ENCODE measurements at places on chromosomes 6 and 20. TPM values are rescaled to one million over a fixed set of nuclear protein-coding genes. Genes with fewer than 3 reads are reported as not detected.

GRCh38 chr6:81900616-81901015 lies 148.1 kb upstream of the TENT5A start:
- DNase-seq = no peak

GRCh38 chr6:161583584-161583983 lies 309.7 kb upstream of the AGPAT4 start:
- DNase-seq = no peak

DNA sequence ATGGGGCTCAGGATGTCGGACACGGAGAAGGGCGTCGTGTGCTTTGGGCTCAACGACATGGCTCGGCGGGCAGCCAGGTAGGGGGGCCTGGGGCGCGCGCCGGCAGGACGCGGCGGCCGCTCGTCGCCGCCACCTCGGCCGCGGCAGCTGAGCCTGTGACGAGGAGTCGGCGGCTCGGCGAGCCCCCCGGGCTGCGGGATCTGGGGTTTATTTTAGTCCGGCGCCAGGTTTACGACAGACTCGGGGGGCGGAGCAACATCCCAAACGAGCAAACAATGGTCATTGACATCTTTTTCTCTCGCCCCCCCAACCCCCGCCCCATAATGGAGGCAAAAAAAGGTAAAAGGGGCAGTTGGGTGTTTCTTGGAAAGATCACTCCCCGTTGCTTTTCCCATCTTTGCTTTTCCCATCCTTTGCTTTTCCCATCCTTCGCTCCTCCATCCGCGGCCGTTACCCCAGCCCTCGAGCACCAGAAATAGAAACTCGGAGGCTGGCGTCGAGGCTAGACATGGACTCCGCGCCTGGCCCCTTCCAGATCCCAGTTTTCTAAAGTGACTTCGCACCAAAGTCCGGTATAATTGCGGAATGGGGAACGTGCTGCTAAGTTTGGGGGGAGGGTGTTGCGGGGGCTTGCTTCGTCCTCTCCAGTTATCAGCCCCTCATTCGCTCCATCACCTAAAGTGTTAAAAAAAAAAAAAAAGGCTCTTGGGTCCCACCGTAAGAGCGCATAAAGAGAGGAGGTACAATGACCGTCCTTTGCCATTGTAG lies at the start of gene NKX2-4:
TSS of gene NKX2-4 (minus strand) at position 186 of the 768 bp plus-strand sequence. CDS start at position 59, 127 bp downstream.
- no peak for DNase-seq

GRCh38 chr6:130129762-130130246 lies 92.9 kb downstream of the SAMD3 start:
- no peak for DNase-seq

DNA sequence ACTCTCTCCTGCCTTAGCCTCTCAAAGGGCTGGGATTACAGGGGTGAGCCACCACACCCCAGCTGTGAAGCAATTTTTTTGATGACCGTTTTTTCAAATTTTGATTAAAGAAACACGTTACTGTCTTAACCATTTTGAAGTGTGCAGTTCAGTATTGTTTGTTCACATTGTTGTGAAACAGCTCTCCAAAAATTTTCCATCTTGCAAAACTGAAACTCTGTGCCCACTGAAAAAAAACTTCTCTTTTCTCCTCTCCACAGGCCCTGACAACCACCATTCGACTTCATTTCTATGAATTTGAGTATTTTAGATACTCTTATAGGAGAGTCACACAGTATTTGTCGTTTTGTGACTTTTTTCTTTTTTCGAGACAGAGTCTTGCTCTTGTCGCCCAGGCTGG lies 53.9 kb downstream of the ECT2L start:
- DNase-seq = no peak

- DNase-seq = no peak
Measured at GRCh38 chr20:24567508-24567907, 98.1 kb downstream of the SYNDIG1 start.

- DNase-seq = no peak
Measured at GRCh38 chr6:154448448-154449096, 61.9 kb downstream of the CNKSR3 start.

- DNase-seq = peak; percentile 23
Measured at GRCh38 chr6:155185544-155185943, 78.3 kb upstream of the CLDN20 start.

DNA sequence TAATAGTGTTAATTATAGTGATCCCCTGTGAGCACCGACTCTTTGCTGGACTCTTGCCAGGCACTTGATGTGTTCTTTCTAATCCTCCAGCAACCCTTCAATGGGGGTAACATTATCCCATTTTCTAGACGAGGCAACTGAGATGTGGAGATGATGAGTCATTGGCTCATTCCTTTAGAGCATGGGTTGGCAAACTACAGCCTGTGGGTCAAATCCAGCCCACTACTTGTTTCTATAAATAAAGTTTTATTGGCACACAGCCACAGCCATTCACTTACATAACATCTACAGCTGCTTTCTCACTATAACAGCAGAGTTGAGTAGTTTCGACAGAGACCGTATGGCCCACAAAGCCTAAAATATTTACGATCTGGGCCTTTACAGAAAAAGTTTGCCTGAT lies 249.5 kb upstream of the KCNG1 start:
- DNase-seq = no peak

DNA sequence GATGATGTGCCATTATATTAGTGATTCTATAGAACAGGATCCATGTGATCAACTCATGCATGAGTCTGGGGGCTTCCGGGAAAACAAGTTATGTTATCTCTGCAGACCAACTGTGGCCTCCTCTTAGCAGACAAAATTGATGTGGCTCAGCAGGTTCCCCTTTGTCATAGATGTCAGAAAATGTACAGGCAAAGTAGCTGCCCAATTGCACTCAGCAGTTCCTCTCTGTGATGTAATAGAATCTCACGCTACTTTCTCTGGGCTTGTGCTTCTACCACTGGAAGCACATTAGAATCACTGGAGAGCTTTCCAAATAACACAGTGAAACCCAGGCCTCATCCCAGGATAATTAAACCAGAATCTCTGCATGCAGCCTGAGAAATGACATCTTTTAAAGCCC lies 253.1 kb downstream of the SLC24A3 start:
- no peak for DNase-seq

- DNase-seq = no peak
Measured at GRCh38 chr6:159700970-159701369, 7.9 kb upstream of the SOD2 start.

GRCh38 chr20:49368596-49368995 lies 90.7 kb upstream of the ZNFX1 start:
- DNase-seq = no peak

- no peak for DNase-seq
Measured at GRCh38 chr20:19440660-19441527, 228.5 kb downstream of the SLC24A3 start.

DNA sequence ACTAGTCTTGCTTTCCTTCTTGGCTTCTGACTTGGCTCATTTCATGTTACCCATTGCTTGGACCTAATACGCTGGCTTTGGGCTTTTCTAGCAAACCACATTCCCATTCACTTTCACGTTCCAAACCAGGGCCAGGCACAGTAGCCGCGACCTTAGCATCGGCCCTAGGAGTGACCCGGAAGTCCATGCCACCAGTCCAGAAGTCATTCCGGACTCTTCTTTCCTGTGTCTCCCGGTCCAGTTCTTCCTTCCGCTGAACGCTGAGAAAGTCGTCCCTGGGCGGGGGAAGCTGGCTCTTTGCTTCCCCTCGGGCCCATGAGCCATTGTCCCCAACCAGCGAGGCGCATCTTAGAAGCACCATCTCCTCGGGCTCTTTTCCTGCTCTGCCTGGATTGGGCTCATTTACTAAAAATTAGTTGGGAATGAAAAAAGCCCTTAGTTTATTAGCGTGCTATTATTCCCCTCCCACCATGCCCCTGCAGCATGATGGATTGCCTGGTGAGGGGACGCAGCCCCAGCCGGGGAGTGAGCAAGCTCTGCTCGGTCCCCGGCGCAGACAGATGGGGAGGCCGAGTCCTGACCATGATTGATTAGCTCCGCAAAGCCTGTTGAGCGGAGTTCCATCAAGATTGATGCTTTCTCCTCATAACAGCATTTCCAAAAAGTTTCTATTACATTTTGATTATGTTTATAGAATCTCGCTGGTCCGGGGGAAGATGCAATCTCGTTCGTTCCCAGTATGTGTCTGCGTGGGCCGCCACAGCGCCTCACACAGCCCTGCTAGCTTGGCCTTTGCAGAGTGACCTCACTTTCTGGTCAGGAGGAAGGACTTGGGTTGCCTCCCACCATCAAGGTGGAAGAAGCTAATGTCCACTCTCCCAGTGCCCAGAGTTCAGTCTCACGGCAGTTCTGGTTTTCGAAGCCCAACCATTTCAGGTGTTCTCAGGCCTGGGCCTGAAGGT lies 115.1 kb upstream of the TOP1 start:
- no peak for DNase-seq

DNA sequence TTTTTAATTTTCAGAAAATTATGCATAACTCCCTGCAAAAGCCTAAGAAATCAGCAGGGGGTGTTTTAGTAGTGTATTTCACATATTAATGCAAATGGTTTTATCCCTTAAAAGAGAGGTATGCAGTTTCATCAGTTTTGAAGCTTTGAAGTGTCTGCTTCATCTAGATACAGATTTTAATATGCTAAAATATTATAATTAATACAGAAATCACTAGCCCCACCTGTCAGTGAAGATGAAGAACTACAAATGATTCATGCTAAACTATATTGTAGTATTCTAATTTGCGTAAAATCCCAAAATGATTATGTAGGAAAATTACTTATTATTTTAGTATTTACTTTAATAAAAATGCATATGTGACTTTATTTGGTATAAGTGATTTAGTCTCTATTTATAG lies 2.9 kb upstream of the TFB1M start:
- DNase-seq = no peak

DNA sequence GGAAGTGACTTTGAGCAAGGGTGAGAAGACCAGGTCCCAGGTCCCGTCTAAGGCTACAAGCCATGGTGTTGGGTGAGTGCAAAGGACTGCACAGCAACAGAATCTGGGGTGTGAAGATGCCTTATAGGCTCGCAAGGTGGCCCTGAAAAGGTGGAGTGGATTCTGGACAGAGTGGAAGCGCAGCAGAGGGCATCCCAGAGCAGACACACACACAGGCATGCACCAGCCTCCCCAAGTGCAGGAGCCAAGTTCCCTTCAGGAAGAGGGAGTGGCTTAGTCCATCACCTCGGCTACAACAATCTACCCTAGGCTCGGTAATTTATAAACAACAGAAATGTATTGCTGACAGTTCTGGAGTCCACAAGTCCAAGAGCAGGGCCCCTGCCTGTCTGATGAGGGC lies 180.1 kb upstream of the PDE10A start:
- DNase-seq = no peak

DNA sequence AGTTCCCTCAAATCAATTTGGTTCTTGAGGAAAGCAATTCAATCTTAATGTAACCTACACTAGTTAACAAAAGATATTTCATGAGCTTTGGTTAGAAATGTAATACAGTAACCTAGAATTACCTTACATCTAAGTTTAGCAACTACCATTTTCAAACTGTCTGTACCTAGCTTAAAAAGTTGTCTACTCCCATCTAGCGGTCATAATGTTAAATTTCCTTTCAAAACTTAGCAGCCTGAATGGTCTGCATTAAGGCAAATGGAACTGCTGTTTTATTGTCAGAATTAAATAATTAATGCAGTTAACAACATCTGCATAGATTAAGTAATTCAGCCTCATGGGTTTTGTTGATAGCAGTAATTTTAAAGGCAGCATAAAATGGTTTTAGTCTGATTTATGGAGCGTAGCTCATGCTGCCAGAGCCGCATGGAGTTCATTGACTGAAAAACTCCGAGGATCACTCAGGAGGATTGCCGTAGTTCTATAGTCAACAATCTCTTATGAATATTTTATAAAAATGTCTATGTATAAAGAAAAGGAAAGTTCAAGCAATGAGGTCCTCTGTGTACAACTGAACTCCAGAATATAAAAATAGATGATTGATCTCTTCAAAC lies 485.4 kb upstream of the MANEA start:
- peak; percentile 57 for DNase-seq

- no peak for DNase-seq
Measured at GRCh38 chr6:7693827-7694226, 32.1 kb upstream of the BMP6 start.

DNA sequence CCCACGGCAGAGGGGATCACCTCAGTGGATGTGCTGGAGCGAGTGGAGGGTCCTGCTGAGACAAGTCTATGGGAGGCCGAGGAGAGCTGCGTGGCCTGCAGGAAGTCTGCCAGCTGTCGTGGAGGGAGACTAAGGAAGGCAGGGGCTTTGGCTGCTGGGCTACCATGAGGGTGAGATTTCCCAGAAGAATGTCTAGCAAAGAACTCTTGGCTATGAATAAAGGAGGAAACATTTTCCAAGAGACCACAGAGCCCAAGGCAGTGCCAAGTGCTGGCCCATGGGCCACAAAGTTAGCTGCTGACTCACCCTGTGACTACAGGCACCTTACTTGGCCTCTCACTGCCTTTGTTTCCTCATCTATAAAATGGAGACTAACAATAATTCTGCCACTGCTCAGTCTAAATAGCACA lies 73.4 kb downstream of the PRDM1 start:
- peak; percentile 18 for DNase-seq

DNA sequence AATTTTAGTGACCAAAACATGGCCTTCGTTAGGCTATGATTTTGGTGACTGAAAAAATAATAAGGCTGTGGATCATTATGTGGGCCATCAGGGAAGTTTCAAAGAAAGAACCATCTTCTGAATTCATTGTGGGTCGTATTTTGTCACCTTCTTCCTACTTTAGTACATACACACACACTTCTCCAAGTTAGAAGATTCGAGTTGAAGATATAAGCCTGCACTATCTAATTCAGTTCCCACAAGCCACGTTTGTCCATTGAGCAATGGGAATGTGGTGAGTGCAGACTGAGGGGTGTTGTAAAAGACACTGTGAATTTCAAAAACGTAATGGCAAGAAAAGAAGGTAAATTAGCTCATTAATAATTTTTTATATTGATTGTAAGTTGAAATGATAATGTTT lies 766.0 kb downstream of the KIF16B start:
- no peak for DNase-seq

- DNase-seq = no peak
Measured at GRCh38 chr6:27163834-27164233, 83.7 kb upstream of the PRSS16 start.

Gene DNAJC5
- total RNA-seq = 38.3 TPM

Gene ZBTB9
- total RNA-seq = 14.2 TPM

Gene SIRPB2
- total RNA-seq = not detected

Gene CYP24A1
- 267 TPM for total RNA-seq

Gene ERGIC3
- 229 TPM for total RNA-seq

Gene SPTLC3
- not detected for total RNA-seq

Gene ZC2HC1B
- total RNA-seq = not detected

Gene SLC17A3
- total RNA-seq = not detected

Gene SCRT2
- not detected for total RNA-seq

Gene CRISP3
- not detected for total RNA-seq

Gene BMP7
- 7.0 TPM for total RNA-seq

Gene KCNB1
- total RNA-seq = 0.79 TPM

Gene CST2
- total RNA-seq = not detected

Gene SLC22A2
- total RNA-seq = not detected

Gene FNDC11
- 5.5 TPM for total RNA-seq

Gene SLC22A16
- not detected for total RNA-seq

Gene LIN28B
- total RNA-seq = 0.25 TPM

Gene IBTK
- total RNA-seq = 36.6 TPM

Gene REV3L
- 12.8 TPM for total RNA-seq

Gene BCAS1
- total RNA-seq = 0.17 TPM

Data from HCT116 (cell line).